ENCODE measurements at places on chromosomes 12 and 14.
A peak's percentile ranks its signal among the peaks of the same experiment; 100 is the strongest.

DNA sequence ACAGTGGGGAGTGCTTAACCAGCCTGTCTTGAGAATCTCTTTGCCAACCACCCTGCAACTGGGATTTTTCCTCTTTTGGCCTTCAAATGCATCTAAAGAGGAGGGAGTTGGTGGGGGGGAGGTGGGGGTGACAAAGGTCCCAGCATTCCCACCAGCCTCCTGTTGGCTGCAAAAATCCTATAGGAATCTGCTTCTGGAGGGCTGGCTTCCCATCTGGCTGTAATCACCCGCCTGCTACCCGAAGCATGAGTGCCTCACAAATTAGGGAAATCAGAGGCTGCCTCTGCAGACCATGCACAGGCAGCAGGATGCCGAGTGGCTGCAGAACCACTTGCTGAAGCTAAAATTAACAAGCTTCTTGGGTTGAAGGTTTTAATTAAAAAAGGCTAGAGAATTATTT is 73.9 kb upstream of the WSCD2 start:
- no peak for DNase-seq

DNA sequence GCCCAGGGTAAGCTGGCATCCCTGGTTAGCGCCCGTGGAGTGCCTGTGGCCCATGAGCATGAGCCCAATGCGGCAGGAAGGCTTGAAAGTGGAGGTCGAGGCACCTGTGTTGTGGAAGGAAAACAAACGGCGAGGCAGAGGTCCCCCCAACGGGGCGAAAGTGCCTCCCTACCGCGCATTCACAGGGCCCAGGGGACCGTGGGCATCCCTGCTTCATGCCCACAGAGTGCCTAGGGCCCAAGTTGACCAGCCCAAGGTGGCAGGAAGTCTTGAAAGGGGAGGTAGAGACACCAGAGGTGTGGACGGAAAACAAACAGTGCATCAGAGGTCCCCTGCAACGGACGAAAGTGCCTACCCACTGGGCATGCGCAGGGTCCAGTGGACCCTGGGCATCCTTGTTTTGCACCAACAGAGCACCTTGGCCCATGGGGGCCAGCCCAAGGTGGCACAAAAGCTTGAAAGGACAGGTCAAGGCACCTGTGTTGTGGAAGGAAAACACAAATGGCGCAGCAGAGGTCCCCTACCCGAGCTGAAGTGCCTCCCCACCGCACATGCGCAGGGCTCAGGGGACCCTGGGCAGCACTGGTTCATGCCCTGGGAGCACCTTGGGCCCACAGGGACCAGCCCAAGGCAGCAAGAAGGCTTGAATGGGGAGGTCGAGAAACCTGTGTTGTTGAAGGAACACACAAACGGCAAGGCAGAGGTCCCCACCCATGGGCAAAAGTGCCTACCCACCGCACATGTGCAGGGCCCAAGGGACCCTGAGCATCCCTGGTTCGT is 377.5 kb downstream of the ALG10 start:
- DNase-seq = peak; percentile 91

- DNase-seq = no peak
These were observed 357.5 kb downstream of the FSCB start for GRCh38 chr14:44149597-44149996.

DNA sequence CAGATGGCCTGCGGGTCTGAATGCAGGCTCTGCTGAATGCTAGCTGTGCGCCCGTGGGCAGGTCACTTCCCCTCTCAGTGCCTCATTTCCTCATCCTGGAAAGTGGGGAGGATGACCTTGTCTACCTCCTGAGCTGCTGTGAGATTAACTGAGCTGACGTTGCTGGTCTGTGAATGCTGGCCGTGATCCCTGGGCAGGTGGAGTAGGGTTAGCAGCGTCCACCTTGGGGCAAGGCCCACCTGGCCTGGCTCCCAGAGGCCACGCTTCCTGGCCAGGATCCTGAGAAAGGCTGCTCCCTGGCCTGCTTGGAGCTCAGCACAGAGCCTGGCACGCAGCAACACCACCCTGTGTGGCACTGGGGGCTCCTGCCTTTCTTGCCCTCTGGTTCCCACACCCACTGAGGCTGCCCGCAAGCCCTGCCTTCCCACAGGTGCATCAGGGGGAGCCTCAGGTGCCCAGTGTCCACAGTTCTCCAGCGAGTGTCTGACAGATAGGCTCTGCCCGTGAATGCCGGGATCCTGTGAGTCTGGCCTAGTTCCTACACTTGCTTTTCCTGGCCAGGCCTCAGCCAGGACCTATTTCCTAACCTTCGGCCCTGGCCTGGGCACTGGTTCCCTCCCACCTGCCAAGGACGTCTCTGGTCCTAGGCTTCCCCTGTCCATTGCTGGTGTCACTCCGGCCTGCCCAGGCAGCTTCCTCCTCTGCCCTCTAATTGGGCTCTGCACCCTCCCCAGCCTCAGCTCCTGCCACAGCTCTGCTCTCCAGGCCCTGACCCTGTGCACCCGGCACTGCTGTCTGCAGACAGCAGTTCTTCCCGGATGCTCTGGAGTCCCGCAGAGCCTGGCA is 37.2 kb upstream of the TDRD9 start:
- DNase-seq = no peak

DNA sequence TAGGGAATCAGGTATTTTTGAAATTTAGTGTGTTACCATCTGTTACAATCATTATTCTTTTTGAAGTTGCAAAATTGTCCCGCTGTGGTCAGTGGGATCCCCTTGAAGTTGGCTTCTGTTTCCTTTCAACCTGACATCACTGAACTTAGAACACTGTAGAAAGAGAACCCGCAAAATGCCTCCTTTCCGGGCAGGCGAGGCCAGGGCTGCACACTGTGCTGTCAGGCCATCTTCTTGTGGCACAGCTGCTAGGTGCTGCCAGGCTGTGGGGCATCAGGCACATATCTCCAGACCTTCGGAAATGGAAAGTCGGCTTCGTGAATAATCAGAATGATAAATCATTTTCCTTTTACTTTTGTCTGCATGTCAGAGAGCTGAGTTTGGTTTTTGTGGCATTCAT is 103.5 kb downstream of the GLT1D1 start:
- no peak for DNase-seq

GRCh38 chr14:43687921-43688320 is 819.2 kb downstream of the FSCB start:
- no peak for DNase-seq

GRCh38 chr12:57127101-57127725 is 1.1 kb upstream of the LRP1 start:
- DNase-seq = peak; percentile 92

DNA sequence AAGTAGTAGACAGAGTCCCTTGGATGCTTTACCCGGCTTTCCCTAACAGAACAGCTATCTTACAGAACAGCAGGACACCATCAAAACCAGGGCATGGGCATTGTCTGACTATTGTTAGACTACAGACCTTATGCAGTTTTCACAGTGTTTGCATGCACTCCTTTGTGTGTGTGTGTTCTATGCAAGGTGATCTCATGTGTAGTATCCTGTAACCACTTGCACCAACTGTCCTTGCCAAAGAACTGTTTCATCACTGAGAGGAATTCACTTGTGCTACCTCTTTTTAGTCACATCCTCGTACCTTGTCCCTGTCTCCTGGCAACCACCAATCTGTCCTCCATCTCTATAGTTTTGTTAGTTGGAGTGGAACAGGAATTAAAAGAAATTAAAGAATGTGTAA is 183.6 kb upstream of the PZP start:
- no peak for DNase-seq

- DNase-seq = no peak
These were observed 6.0 kb upstream of the NUDT14 start for GRCh38 chr14:105187116-105187515.

DNA sequence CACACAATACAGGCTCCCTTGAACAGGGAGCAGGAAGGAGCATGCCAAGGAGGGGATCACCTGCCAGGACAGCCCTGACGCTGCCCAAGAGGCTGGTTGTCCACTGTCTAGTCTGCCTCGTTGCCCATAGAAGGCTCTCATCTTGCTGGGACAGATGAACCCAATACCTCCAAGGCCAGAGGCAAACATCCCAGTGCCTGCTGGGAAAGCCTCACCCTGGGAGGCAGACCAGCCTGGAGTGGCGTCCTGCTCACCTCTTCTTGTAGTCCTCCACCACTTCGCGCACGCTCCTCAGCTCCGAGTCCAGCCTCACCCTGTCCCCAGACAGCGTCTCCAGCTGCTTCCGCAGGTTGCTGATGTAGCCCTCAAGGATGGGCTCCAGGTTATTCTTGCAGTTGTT is 2.4 kb downstream of the KRT73 start:
- DNase-seq = no peak

GRCh38 chr12:108175310-108175709 is 46.2 kb downstream of the WSCD2 start:
- no peak for DNase-seq

DNA sequence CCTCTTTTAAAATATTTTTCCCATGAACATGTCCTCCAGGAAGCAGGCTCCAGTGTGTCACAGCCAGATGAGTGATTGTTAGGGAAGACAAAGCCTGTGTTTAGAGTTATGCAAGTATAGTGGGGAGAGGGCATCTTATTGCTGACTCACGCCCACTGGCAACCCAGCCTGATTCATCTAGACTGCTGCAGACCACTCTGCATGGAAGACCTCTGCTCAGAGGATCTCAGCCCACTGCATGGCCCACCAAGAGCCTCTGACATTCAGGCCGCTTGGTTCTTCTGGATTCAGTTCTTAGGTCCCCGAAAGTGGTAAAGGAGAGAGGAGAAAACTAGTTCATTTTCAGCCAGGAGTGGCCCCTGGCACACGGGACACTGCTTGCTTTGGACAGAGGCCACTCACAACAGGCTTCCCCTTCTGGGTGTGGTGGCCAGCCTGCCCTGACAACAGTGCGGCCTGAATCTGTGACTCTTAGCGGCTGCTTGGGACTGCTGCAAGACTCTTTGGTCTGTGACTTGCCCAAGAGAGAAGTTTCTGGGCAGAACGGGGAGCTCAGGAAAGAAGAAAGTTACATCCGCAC is 266.3 kb downstream of the ZFP36L1 start:
- DNase-seq = peak; percentile 84

- DNase-seq = no peak
These were observed 18.4 kb upstream of the ANKRD33 start for GRCh38 chr12:51869496-51869865.

DNA sequence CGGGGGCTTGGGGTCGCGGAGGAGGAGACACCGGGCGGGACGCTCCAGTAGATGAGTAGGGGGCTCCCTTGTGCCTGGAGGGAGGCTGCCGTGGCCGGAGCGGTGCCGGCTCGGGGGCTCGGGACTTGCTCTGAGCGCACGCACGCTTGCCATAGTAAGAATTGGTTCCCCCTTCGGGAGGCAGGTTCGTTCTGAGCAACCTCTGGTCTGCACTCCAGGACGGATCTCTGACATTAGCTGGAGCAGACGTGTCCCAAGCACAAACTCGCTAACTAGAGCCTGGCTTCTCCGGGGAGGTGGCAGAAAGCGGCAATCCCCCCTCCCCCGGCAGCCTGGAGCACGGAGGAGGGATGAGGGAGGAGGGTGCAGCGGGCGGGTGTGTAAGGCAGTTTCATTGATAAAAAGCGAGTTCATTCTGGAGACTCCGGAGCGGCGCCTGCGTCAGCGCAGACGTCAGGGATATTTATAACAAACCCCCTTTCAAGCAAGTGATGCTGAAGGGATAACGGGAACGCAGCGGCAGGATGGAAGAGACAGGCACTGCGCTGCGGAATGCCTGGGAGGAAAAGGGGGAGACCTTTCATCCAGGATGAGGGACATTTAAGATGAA is 630 bp downstream of the FOS start:
- no peak for DNase-seq

GRCh38 chr14:37254411-37254947 is 56.7 kb downstream of the MIPOL1 start:
- DNase-seq = no peak

DNA sequence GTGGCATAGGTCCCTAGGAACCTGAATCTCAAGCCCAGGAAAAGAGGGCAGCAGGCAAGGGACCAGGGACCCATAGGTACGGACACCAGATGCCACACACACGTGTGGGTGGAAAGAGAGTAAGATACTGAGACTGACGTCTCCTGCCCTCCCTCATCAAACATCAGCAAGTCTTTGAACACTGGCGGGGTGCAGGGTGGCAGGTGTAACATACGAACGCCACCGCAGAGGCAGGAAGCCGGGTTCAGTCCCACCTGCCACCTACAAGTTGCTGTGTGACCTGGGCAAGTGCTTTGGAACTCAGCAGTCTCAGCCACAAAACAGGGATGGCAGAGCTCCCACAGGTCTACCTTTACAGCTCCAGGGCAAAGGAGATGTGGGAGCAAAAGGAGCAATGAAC is 11.1 kb downstream of the ACTN1 start:
- DNase-seq = no peak

- DNase-seq = no peak
These were observed 25.5 kb upstream of the FBXO34 start for GRCh38 chr14:55245657-55246268.

- DNase-seq = no peak
These were observed 458.3 kb downstream of the BTG1 start for GRCh38 chr12:91687052-91688017.

DNA sequence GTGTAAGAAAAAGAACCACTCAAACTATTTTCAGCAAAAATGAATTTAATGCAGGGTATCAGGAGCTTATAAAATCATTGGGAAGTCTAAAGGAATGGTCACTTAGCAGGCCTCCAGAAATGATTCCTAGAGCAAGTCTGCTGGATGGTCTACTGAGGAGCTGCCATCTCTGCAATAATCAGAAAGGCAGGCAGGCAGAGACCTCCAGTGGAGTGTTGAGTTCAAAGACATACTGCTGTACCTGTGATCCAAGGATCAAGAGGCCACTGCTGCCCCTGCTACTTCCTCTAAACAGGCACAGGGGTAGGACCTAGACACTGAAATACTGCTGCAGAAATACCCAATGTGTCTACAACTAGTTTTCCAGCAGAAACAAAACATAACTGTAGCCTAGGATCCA is 14.5 kb upstream of the KICS2 start:
- DNase-seq = no peak

GRCh38 chr14:20998674-20999366 is at the start of gene SLC39A2:
Gene SLC39A2 (plus strand): TSS chr14:20999293. CDS start chr14:20999447, 154 bp downstream.
- no peak for DNase-seq

- DNase-seq = no peak
These were observed 14.8 kb downstream of the SLC25A29 start for GRCh38 chr14:100291305-100292075.

- no peak for DNase-seq
These were observed 31.2 kb downstream of the BCL11B start for GRCh38 chr14:99240627-99241324.

- DNase-seq = no peak
These were observed 13.6 kb downstream of the GLRX5 start for GRCh38 chr14:95548328-95548929.

Measured in vagina (tissue), 2 donors.